ENCODE measurements at places on chromosomes 7 and 10. TPM values are rescaled to one million over a fixed set of nuclear protein-coding genes. Genes with fewer than 3 reads are reported as not detected.
A peak's percentile ranks its signal among the peaks of the same experiment; 100 is the strongest.

GRCh38 chr10:110353244-110354119 lies 48.8 kb upstream of the SMNDC1 start:
- peak; percentile 19 for DNase-seq

DRGX gene
- 0.78 TPM for polyA plus RNA-seq

STEAP4 gene
- polyA plus RNA-seq = 0.30 TPM

CALN1 gene
- 0.09 TPM for polyA plus RNA-seq

DNA sequence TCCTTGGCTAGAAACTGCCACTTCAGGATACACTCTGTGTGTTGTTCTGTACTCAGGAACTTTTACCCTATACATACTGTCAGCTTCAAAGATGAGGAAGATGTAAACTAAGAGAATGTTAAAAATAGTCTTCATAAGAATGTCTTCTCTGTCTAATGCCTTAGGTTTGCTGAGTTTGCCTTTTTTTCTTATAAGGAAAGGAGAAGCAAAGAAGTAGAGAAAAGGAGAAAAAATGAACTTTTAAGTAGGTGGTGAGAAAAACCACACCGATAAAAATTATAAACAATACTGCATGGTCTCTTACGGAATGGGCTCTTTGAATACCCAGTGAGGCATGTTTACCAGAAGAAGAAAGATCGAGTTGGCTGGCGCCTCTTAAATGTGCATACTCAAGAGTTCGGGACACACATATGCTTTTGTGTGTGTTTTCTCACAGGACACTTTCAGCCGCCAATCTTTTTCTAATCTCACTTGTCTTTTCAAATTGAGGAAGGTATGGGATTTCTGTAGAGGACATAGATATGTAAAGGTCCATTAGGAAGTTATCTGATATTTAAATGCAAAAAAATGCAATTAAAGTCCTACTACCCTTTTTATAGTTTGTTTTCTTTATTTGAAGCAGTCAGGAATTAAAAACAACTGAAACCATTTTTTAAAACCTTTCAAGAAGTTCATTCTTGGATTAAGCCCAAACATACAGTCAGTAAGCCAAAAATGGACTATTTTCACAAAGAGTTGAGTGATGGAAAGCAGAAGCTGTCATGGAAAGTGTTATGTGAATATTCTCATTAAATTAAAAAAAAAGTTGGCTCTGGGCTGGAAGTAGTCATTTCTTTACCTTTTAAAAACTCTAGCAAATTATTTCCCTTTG lies 100.6 kb upstream of the MDFIC start:
- no peak for DNase-seq

NEUROD6 gene
- 1.6 TPM for polyA plus RNA-seq

DNA sequence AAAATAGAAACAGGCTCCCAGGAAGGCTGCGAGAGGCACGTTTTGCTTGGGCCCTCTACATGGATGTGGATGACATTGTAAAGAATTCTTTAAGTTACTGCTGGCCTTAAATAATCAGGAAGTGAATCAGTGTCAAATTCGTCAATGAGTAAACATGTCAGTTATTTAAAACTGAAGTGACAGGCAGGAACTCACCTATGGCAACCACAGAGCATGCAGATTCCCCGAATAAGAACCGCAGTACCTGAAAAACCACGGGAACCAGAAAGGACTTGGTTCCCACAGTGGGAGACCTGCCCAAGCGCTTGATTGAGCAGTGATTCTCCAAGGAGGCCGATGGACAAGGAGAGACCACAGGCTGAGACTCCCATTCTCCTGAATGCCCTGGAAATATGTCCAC lies 351.2 kb upstream of the AKR1E2 start:
- no peak for DNase-seq

DNA sequence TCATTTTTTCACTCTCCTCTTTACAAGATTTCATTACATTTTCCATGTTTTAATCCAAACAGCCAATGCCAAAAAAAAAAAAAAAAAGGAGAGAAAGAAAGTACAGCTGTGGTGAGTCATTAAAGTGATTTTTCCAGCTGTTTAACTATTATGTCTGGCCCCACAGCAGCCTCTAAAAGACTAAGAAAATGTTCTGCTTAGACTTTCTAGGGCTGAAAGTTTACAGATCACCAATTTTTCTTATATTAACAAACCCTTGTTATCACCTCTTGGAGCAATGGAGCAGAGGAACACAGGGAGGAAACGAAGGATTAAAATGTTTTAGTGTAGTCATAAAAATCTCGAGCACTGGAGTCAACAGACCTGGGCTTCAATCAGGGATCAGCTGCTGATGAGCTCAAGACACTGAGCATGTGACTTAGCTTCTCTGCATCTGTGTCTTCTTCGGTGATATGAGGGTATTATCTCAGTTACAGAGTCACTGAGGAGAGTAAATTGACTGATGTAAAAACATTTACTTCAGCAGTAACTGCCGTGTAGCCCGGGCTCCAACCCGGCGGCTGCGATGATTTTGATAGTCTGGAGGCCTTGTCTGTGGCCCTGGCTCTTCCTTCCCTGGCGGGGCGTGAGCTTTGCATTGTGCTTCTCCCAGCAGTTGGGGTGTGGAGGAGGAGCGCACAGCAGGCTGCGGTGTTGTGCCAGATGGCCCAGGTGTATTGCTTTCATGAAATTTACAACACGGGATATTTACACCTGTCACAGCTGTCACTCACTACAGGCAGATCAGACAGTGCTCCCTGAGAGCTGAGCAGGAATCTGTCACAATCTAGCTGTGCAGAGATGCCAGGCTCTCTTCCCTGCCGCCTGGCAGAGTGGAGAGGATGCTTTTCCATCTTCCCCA lies 298.3 kb upstream of the FZD8 start:
- DNase-seq = peak; percentile 44

RABGEF1 gene
- 25.0 TPM for polyA plus RNA-seq

DNA sequence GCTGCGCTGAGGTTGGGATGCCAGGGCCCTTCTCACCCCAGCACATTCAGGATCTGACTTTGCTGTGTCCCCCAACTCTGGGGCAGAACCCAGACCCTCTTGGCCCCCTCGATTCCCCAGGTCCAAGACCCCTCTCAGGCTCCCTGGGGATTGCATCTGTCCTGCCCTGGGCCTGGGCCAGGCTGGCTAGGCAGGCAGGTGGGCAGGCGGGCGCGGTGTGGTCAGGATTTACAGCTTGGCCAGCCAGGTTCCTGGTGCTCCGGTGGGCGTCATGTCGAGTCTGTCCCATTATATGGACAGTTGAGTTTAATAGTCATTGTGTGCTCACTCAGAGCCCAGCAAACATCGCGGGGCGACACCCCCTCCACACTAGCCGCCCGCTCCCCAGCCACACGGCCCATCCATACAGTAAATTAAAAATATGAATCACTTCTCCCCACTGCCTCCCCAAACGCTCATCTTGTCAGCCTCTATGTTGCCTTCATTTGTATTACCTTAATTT lies 23.5 kb downstream of the POLL start:
- DNase-seq = no peak

DNA sequence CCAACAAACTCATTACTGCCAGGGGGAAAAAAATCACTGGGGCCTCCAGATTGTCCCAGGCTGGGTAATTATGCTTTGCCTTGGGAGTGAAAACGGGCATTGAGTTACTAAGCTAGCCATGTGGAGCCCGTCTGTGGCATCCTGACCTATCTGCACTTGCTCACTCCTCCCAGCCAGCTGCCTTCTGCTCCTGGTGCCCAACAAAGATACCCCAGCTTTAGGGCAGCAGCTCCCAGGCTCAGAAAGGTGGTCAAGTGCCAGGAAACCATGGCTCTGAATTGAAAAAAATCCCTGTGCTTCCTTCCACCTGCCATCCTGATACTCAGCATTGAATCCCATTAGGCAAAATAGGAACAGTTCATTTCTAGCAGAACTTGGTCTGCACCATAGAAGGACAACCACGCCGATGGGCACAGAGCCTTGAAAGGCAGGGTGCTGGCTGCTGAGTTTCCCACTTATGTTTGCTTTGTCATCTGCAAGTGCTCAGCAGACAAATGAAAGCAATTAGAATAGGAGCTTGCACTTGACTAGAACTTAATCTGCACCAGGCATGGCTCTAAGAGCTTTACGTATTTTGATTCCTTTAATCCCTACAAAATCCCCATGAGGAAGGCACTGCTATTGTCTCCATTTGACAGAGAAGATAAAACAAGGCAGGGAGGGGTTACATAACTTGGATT lies 42.8 kb downstream of the HSPA12A start:
- no peak for DNase-seq

- no peak for DNase-seq
Measured at GRCh38 chr7:106635411-106635810, 25.5 kb downstream of the CCDC71L start.

- no peak for DNase-seq
Measured at GRCh38 chr7:28028471-28028870, 152.1 kb downstream of the JAZF1 start.

MAP3K8 gene
- polyA plus RNA-seq = 17.2 TPM

DNA sequence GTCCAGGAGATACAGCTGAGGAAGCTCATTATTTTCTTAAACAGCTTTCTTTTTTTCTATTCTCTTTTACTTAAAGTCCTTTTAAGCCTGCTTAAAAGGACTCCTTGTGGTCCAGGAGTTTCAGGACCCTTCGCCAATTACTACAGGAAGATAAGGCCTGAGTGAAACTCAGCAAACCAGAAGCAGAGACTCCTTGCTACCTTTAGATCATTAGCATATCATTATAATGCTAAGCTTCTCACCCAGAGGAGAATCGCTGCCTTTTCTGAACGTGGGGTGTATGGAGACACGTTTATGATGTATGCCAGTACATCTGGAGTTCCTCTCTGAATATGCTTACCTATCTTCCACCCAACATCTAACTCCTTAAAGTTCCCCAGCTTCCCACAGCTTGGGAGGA lies 47.5 kb downstream of the ANKMY2 start:
- no peak for DNase-seq

- no peak for DNase-seq
Measured at GRCh38 chr10:98469001-98469931, 22.5 kb upstream of the HPS1 start.

DNA sequence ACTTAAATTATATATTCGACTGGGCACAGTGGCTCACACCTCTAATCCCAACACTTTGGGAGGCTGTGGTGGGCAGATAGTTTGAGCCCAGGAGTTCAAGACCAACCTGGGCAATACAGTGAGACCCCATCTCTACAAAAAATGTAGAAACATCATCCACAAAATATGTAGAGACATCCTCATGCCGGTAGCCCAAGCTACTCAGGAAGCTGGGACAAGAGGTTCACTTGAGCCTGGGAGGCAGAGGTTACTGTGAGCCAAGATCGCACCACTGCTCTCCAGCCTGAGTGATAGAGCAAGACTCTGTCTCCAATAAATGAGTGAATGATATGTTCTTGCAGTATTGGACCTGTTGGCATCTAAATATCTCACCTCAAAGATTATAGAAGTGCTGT lies 22.6 kb upstream of the TNS3 start:
- no peak for DNase-seq

DNA sequence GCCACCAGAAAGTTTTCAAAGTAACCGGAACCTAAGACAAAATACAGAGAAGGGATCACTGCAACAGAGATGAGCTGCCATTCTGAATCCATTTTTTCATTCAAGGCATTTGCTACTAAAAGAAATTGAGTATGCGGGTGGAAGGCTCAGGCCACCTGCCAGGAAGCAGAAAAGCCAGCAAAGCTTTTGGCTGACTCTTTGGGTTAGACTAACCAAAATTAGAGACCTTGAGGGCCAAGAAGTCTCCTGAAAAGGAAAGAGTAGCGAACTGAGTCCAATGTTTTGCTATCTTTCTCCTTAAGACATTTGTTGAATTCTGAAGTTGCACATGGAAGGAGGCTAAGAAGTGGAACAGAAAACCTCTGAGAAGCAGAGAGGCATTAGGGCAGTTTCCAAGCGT lies 79.0 kb downstream of the FAS start:
- DNase-seq = no peak

GRCh38 chr7:97179454-97180104 lies 62.1 kb downstream of the SDHAF3 start:
- peak; percentile 27 for DNase-seq

RNF32 gene
- 3.7 TPM for polyA plus RNA-seq

DNA sequence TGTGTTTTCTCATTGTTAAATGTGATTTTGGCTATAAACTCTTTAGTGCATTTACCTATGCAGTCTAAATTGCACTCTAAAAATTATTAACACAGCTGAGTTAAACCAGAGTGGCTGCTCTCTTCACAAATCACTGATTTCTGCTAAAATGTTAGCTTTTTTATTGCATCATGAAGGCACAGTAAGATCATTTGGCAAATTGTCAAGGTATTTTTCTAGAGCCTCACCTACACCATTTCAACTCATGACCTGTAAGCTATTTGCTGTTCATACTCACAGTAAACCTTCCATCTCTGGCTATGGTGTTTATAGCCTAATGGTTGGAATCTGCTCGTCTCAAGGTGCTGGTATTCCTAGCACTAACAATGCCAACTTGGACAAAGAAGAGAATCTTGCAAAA lies 25.7 kb downstream of the NDUFB2 start:
- DNase-seq = no peak

STEAP2 gene
- 19.2 TPM for polyA plus RNA-seq

DNA sequence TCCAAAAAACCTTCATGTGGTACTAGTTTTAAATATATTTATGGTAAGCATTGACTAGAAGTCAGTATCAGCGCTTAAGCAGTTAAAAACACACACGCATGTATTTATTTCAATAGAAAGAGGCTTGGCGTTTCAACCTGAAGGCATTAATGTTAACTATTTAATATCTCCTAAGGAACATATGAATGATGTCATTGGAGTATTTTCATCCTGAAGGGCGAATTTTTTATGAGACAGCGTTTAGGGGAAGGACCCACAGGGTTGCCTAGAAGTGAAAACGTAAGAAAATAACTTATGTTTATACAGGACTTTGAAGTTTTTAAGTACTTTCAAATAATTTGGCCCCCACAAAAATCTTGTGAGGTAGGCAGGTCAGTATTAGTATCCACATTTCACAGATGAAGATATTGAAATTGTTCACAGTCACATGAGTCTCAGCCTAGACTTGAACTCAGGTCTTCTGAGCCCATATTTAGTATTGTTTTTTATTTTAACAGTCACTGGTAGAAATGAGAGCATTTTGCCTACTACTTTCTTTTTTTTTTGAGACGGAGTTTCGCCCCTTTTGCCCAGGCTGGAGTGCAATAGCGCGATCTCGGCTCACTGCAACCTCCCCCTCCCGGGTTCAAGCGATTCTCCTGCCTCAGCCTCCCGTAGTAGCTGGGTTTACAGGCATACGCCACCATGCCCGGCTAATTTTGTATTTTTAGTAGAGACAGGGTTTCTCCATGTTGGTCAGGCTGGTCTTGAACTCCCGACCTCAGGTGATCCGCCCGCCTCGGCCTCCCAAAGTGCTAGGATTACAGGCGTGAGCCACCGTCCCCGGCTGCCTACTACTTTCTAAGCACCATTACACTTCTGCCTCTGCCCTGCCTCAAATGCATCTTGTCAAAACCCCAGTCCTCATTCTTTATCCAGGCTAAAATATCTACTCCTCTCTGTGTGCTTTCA lies 1.8 kb downstream of the SLK start:
- no peak for DNase-seq

- DNase-seq = no peak
Measured at GRCh38 chr7:106022193-106022821, 59.2 kb downstream of the CDHR3 start.
